ENCODE measurements at places on chromosomes 16 and 17. TPM values are rescaled to one million over a fixed set of nuclear protein-coding genes. Genes with fewer than 3 reads are reported as not detected.
A peak's percentile ranks its signal among the peaks of the same experiment; 100 is the strongest.

Gene ADAD2
- not detected for total RNA-seq

Gene CDH11
- total RNA-seq: 1.5 TPM

Gene SNAI3
- 0.13 TPM for total RNA-seq

Gene KRT36
- 0.38 TPM for total RNA-seq

Gene GALR2
- total RNA-seq: under 0.01 TPM

DNA sequence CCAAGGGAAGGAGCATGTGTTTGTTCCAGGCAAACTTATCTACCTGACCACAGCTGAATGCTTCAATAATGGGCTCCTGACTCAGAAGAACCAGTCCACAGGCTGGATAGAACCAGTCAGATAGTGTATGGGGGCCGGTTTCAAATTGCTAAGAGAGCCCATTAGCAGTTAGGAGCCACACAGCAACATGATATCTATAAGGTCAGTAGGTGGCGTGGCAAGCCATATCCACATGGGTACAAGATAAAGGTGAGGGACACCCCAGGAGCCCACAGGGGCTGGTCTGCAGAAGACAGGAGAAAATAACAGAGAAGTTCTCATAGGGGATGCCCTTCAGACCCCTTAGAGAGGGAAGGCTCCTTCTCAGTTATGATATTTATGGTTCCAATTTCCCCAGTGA is 31.6 kb upstream of the CDRT15 start:
- no peak for DNase-seq

GRCh38 chr17:13575922-13576419 is 25.8 kb downstream of the HS3ST3A1 start:
- no peak for DNase-seq

DNA sequence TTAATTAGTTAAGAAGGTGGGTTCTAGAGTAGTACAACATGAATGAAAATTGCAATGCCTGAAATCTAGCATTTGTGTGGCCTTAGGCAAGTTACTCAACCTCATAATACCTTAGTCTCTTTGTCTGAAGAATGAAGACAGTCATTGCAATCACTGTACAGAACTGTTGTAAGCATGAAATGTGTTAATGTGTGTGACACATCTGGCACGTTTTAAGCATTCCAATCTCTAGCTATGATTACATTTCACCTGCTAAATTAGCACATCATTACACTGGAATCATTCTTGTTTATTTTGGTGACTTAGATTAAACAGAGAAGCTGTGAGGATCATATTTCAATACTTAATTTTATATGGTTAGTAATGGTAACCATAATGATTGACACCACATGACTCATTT is 629.7 kb upstream of the KIF2B start:
- no peak for DNase-seq

GRCh38 chr17:44086364-44087311 is 16.1 kb downstream of the G6PC3 start:
- peak; percentile 87 for DNase-seq

GRCh38 chr16:27436065-27436464 is 34.1 kb downstream of the IL21R start:
- no peak for DNase-seq

DNA sequence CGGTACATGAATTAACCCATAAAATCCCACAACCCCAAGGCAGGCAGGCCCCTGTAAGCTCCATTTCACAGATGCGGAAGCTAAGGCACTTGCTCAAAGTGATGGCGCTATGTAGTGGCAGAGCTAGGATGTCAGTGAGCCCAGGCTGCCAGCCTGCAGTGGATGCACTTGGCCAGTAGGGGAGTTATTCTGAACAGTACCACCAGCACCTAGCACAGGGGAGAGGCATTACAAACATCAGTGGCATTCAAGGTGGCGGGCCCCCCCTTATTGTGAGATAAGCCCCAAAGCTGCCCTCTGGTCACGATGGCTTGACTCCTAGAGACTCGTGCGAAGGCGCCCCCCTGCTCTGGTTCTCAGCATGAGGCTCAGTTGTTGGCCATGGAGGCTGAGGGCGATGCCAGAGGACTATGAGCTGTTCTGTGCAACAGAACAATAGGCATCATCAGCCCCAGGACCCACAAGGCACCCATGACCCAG is 33.8 kb downstream of the GTF3C1 start:
- no peak for DNase-seq

DNA sequence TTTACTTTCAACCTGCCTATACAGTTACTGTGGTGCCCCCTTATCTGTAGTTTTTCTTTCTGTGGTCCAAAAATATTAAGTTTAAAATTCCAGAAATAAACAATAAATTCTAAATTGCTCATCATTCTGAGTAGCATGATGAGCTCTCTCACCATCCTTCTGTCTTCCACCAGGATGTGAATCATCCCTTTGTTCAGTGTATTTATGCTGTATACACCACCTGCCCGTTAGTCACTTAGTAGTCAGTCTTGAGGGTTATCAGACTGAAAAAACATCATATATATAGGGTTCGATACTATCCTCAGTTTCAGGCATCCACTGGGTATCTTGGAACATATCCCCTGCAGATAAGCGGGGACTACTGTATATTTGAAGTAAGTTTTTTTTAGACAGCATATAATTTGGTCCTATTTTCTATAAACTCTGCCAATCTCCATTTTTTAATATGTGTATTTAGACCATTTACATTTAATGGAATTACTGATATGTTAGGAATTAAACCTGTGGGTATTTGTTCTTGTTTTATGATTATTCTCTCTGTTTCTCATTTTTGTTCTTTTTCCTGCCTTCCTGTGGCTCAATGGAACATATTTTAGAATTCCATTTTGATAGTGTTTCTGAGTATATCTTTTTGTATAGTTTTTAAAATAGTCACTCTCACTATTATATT is 31.0 kb downstream of the TBX21 start:
- no peak for DNase-seq

DNA sequence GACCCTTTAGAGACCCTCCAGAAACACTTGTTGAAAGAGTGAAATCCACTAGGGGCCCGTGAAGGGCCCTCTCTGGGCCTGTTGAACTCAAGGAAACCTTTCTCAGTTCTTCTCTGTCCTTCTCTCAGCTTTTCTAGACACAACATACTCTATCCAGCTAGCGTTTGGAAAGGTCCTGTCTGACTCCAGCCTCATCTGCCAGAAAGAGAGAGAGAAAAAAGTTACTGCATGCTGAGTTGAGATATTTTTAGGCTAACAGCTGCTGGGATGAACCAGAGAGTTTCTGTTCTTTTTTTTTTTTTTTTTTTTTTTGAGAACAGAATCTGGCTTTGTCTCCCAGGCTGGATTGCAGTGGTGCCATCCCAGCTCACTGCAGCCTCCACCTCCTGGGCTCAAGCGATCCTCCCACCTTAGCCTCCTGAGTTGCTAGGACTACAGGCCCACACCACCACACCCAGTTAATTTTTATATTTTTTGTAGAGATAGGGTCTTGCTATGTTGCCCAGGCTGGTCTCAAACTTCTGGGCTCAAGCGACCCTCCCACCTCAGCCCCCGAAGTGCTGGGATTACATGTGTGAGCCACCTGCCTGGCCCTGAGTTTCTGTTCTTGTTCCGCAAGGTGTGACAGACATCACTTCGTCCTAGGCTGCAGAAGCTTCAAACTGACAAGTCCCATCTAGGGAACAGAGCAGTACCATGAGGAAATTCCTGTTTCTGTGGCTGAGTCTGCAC is 14.9 kb upstream of the TEX2 start:
- no peak for DNase-seq

DNA sequence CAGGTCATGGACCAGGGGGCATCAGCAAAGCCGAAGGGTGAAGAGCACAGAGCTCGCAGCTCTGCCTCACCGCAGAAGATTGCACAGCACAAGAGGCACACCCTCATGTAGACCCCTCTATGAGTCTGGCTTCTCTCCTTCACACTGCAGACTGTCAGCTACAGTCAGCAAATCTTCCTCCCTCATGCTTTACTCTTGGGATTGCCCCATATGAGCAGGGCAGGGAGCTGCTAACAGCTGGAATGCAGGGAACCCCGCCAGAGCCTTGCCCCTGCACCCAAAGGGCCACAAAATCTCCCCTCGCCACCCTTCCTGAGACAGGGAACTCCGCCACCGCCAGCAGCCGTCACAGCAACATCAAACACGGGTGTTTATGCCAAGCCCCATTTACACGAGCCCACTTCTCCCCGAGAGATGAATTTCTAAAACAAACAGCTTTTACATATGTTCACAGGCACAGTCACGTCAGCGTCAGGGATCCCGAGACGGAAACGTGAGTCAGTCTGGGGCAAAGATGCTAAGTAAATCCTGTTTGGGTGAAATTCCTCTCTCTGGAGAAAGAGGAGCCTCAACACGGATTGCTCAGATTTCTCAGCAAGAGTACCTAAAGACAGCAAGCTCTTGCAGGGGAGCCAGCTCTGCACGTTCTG is 121.9 kb downstream of the CDYL2 start:
- DNase-seq: no peak
